NCI-H1436 treated with DMSO at 0.1 percent for 48 hours (cell line): ENCODE measurements at places on chromosomes 3 and 15.

DNA sequence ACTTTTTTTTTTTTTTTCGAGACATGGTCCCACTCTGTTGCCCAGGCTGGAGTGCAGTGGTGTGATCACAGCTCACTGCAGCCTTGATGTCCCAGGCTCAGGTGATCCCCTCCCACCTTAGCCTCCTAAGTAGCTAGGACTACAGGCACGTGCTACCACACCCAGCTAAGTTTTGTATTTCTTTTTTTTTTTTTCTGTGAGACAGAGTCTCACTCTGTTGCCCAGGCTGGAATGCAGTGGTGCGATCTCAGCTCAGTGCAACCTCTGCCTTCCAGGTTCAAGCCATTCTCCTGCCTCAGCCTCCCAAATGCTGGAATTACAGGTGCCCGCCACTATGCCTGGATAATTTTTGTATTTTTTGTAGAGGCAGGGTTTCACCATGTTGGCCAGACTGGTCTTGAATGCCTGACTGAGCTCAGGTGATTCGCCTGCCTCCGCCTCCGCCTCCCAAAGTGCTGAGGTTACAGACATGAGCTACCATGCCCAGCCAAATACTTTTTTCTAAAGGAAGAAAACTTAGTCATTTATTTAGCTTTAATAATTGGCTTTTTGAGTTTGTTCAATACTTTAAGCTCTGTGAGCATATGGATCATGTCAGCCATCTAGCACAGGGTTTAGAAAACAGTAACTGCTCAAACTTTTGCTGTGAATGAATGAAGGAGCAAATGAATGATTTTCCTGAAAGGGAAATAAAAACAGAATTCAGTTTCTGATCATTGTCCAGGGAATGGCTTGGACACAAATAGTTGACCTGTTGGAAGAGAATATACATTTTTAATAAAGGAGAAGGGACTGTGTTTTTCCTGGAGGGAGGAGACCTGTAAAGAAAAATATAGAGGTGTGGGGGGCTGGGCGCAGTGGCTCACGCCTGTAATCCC, 26.0 kb downstream of the UBE2E1 start:
- no peak for DNase-seq

GRCh38 chr3:71008350-71008935, 575.1 kb downstream of the FOXP1 start:
- DNase-seq = no peak

DNA sequence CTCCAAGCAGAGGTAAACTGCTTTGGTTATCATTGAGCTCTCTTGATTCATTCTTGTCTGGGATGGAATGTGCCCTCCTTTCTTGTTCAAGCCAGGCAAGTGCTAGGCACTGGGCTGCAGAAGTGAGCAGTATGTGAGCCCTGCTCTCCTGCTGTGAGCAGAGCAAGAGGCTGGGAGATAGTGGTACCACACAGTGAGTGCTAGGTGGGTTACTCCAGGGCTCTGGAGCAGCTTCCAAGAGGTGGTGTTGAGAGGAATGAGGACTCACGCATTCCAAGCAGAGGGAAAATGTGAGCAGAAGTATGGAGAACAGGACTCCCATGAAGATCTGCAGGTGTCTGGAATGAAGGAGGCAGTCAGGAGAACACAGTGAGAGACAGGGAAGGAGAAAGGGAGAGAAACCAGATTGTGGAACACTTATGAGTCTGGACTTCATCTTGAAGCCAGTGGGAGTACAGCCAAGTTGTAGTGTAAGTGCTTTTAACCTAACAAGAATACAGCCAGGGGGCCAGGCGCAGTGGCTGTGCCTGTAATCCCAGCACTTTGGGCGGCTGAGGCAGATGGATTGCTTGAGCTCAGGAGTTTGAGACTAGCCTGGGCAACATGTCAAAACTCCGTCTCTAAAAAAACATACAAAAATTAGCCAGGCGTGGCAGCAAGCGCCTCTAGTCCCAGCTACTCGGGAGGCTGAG, 199.9 kb upstream of the CTDSPL start:
- DNase-seq = no peak

GRCh38 chr3:111979434-111980038, 710 bp downstream of the ABHD10 start:
- DNase-seq = no peak

- DNase-seq = no peak
Measured at GRCh38 chr15:29094711-29095110, 174.9 kb downstream of the NSMCE3 start.

DNA sequence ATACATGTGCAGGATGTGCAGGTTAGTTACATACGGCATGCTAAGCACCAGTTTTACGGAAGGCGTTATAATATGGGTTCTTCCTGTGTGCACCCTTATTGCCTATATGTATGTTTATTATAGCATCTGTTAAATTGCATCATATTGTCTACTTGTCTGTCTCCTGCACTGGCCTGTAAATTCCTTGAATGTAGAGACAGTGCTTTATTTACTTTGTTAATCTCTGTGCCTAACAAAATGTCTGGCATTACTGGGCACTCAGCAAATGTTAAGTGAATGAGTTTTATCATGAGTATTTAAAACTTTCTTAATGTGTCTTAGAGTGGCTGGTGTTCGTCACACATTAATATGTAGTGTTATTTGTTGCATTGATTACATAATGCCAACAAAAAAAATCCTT, 23.8 kb downstream of the MGA start:
- DNase-seq = no peak

- DNase-seq = no peak
Measured at GRCh38 chr15:67335534-67336222, 81.1 kb downstream of the IQCH start.

- no peak for DNase-seq
Measured at GRCh38 chr3:100486808-100487207, 5.6 kb upstream of the TMEM45A start.

- no peak for DNase-seq
Measured at GRCh38 chr3:12336099-12336498, 47.2 kb downstream of the PPARG start.

- DNase-seq = no peak
Measured at GRCh38 chr3:135128818-135129217, 333.8 kb downstream of the EPHB1 start.

DNA sequence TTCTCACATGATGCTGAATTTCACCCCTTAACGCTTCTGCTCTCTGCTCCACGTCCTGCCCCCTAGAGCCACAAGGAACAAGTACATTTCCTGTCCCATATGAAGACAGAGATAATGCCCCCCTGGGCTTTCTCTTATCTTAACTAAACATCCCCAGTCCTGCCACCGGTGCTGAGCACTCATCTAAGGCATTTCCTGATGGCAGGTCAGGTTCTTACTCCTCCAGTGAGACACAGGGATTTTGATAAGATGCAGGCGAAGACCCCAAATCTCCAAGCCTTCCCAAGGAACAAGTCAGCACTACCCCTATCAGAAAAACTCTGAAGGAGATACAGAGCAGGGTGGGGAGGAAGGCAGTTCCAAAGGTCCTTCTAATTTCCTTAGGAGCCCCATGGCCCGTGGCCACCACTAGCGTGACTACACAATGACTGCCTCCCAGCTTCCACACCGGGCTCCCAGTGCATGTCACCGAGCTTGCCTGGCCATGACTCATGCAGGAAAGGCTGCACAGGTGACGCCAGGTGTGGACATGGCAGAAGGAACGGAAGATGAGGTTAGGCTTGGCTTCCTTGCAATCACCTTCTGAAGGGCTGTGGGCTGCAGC, 152.9 kb downstream of the XXYLT1 start:
- no peak for DNase-seq

DNA sequence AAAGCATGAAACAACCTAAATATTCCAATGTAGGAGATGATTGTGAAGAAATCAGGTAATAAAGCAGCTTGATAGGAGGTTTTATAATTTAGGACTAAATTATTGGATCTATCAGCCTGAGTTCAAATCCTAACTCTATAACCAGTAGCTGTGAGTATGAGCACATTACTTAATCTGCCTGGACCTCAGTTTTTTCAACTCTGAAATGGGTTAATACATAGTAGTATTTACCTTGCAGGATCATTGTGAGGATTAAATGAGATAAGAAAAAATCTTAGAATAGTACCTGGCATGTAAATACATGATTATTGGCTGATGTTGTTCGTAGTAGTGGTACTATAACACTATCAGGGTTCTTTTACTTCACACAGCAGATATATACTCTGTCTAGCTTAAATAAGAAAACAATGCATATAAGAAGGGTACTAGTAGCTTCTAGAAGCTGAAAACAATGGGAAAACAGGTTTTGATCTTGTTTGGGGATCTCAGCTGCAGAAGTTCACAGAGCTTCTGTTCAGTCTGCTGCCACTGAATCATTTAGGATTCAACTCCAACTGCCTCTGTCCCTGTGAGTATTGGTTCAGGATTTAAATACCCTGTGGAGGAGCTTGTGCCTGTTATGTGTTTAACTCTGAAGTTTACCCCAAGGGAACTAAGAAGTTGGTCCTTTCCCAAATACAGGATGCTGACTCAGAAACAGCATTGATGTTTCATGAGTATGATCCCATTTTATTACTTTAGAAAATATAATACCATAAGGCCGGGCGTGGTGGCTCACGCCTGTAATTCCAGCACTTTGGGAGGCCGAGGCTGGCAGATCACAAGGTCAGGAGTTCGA, 34.2 kb downstream of the KAT2B start:
- DNase-seq = no peak

- no peak for DNase-seq
Measured at GRCh38 chr3:134694946-134695543, 44.2 kb upstream of the KY start.

- no peak for DNase-seq
Measured at GRCh38 chr3:123584284-123584987, 417 bp downstream of the HACD2 start.

DNA sequence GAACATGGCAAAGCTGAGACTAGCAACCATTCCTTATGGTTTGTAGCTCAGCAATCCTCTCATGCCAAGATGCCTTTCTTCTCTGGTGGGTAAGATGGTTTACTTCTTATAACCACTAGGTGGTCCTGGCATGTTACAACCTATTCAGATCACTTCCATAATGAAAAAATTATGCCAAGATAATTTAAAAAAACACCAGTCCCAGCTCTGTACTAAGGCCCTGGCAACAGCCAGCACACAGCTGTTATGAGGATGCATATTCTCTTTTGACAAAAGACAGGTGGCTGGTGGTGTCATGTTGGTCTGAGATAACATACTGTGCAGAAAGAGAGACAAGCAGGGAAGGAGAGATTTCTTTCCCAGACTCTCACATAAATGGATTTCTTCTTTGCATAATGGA, 65.7 kb upstream of the FRMD4B start:
- DNase-seq = no peak

DNA sequence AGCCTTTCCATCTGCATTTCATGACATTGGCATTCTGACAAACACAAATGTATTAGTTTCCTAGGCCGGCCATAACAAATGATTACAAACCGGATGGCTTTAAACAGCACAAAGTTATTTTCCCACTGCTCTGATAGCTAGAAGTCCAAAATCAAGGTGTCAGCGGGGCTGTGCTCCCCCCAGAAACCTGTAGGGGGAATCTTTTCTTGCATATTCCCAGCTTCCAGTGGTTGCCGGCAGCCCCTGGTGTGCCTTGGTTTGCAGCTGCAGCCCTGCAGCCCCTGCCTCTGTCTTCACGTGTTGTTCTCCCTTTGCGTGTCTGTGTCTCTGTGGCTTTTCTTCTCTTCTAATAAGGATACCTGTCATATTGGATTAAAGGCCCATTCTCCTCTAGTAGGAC, 79.0 kb upstream of the CDV3 start:
- no peak for DNase-seq

- no peak for DNase-seq
Measured at GRCh38 chr3:10315771-10316344, 5.1 kb downstream of the SEC13 start.

DNA sequence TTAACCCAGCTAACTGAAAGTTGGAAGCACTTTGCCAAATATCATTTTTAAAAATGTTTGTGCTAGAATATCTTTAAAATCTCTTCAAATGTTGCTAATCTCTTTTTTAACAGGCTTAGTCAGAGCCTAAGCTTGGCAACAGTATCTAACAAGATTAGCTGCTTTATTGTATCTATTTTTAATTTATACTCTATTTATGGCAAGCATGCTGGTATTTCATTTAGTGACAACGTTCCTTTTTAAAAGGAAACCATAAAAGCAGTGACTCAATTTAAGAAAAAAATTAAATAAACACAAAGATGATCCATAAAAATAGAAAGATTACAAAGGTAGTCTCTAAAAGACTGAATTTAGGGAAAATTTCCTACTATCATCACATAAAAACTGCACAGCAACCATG, 40.5 kb downstream of the SLC12A6 start:
- DNase-seq = no peak

GRCh38 chr3:29189328-29189727, 91.5 kb upstream of the RBMS3 start:
- DNase-seq = no peak

DNA sequence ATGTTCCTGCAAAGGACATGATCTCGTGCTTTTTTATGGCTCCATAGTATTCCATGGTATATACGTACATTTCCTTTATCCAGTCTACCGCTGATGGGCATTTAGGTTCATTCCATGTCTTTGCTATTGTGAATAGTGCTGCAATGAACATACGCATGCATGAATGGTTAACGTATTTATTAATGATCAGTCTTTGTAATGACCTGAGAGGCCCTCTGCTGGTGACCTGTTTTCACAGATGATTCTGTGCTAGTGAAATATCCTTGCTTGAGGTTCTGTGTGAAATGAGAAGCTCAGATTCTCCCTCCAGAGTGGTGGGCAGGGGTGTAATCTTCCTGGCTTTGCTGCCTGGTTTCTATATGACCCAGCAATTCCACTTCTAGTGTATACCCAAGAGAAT, 160.2 kb upstream of the RASGRP1 start:
- DNase-seq = no peak

DNA sequence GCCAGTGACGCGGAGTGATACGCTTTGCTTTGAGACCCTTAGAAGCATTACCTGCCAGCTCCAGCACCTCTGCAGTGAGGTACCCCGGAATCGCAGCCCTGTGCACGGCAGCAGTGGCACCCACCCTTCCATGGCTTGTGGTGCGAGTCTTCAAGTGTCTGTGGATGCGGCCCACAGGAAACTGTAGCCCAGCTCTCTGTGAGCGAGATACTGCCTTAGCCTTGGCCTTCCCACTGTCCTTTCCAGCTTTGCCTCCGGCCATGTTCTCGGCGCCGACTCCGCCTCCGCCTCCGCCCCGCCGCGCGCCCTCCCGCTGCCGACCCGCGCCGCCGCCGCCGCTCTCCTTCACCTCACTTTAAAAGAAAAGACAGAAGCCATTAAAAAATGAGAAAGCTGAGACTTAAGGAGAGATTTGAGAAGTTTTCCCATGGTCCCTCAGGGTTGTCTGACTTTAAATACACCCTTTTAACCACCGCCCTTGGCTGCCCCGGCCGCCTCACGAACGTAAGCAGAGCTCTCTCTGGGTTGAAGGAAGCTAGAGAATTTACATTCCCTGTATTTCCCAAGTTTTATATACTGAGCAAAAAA, 78.5 kb upstream of the FAM174B start:
- DNase-seq = no peak
